T-cell (primary cell): ENCODE measurements at places on chromosomes 16 and 17. TPM values are rescaled to one million over a fixed set of nuclear protein-coding genes. Genes with fewer than 3 reads are reported as not detected.

The GPR139 gene
- total RNA-seq: not detected

The MAPK8IP3 gene
- 304 TPM for total RNA-seq

The TMC8 gene
- total RNA-seq: 431 TPM

The CTRB1 gene
- total RNA-seq: not detected

The TEDC2 gene
- total RNA-seq: 0.93 TPM

The CDRT15 gene
- total RNA-seq: not detected

The NPW gene
- total RNA-seq: 0.43 TPM

The TEKT1 gene
- total RNA-seq: not detected

The UMOD gene
- not detected for total RNA-seq

The GDPD3 gene
- 11.1 TPM for total RNA-seq

The TBC1D3C gene
- total RNA-seq: 4.1 TPM

The BCL6B gene
- total RNA-seq: not detected

The ASIC2 gene
- not detected for total RNA-seq

The ITGAX gene
- 3.9 TPM for total RNA-seq

The IL17C gene
- total RNA-seq: 0.93 TPM

The AANAT gene
- total RNA-seq: not detected

The PYDC1 gene
- not detected for total RNA-seq

The PLXDC1 gene
- 74.9 TPM for total RNA-seq

The SBK1 gene
- 26.3 TPM for total RNA-seq

The SCGB1C2 gene
- total RNA-seq: not detected

The HBM gene
- not detected for total RNA-seq

The TM4SF5 gene
- total RNA-seq: not detected

The KRT34 gene
- not detected for total RNA-seq

The ATAD5 gene
- total RNA-seq: 5.3 TPM

The KIF22 gene
- total RNA-seq: 85.1 TPM

The ACSM5 gene
- total RNA-seq: 0.28 TPM

The PVALEF gene
- total RNA-seq: not detected

The EFCAB5 gene
- 0.63 TPM for total RNA-seq

The PRCD gene
- total RNA-seq: 1.3 TPM

The TBC1D3L gene
- 20.5 TPM for total RNA-seq

The BICDL2 gene
- 0.16 TPM for total RNA-seq

The GAN gene
- total RNA-seq: 5.4 TPM

The EFCAB13 gene
- total RNA-seq: 13.4 TPM

The TMEM92 gene
- total RNA-seq: not detected

The LPO gene
- total RNA-seq: not detected

The MYOCD gene
- total RNA-seq: not detected

The TMC6 gene
- 798 TPM for total RNA-seq

The STAT5A gene
- total RNA-seq: 152 TPM

The ST6GALNAC2 gene
- 0.84 TPM for total RNA-seq

The TMEM100 gene
- not detected for total RNA-seq

The ODAD4 gene
- total RNA-seq: 0.53 TPM
